Peyer's patch (tissue), 4 donors: ENCODE measurements at places on chromosomes 11 and 22. TPM values are rescaled to one million over a fixed set of nuclear protein-coding genes. Genes with fewer than 3 reads are reported as not detected.

Gene NEFH
- total RNA-seq, result not detected

GRCh38 chr11:94574193-94574961 is 7.2 kb downstream of the PIWIL4 start:
- DNase-seq, result no peak

DNA sequence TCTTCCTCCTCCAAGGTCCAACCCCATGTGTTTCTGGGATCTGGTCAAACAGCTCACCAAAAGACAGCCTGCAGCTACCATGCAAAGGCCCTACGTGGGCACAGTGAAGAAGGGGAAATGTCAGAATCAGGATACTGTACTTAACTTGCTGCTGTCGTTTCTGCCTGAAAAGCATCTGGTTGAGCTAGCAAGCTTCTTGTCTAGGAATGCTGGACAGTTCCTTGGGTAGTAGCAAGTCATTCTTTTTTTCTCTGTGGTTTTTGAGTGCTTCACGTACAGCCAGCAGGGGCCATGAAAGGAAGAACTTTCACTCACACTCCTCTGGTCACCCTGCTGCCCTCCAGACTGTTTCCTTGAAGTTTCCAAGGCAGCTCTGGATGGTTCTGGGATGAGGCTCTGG is 24.7 kb downstream of the RCOR2 start:
- no peak for DNase-seq

Gene ARHGAP42
- total RNA-seq, result 25.5 TPM

- no peak for DNase-seq
These were observed 167.8 kb downstream of the BRD1 start for GRCh38 chr22:49659924-49660315.

DNA sequence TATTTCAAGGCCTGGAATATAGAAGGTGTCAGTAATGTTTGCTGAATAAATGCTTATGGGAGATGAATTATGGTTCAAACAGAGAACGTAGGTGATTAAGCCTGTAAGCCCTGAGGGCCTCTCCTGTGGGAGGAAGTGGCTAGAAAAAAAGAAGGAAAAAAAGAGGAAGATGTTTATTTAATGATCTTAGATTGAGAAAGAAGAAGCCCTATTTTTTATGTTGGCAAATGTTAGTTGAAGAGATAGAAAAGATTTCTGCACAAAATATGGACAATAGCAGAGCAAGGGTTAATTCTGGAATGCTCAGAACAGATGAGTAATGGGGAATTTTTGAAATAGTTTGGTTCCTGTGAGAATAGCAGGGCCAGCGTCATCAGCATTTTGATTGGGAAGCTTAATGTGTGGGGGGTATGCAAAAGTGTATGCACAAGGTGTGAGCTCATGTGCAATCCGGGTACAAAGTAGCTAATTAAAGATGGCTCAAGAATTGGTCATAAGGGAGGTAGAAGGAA is 95.7 kb downstream of the TEAD1 start:
- DNase-seq, result no peak

Gene VPS51
- total RNA-seq, result 636 TPM

DNA sequence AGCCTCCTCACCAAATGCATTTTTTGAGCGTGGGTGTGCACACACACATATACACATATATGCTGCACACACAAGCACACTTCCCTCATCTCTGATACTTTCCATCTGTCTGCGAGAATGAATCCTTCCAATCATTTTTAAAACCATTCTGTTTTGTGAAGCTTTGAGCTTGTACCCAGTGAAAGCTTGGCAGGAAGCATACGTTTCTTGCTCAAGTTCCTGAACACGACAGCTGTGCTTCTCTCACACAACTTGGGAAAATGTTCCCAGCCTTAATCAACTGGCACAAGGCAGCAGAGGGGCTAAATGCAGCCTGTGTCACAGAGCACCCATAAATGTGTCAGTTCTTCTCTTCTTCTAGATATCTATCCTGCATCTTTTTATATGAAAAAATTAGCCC is 524.0 kb upstream of the KIRREL3 start:
- no peak for DNase-seq

- DNase-seq, result no peak
These were observed 46.5 kb downstream of the MYO7A start for GRCh38 chr11:77174559-77174958.
